ENCODE measurements at places on chromosomes 3 and 15.

DNA sequence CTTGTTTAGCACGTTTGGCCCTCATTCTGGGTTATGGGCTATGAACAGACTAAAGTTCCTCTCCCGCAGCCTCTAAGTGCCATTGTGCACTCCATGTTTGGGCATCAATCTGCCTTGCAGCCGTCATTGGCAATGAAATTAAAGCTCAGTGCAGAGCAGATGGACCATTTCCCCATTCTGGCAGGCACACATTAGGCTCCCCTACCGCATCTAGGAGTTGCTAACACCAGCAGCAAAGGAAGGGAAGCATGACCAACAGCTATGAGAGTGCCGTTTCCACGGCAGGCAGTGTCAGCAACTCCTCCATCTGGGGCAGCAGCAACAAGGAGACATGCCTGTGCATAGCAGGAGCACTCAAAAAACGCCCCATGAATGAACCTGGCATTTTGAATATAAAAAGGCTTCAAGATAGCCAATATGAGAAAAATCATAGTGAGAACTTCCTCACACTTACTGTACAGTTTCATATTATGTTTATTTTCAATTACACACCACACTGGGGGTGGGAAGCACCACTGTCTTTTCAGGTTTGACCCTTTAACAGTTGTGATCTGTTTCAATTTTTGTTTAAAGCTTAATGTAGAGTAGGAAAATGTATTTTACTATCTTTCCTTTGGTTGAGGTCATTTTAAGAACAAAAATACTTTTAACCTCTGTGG lies 218.7 kb downstream of the KCNMB2 start:
- DNase-seq = no peak

DNA sequence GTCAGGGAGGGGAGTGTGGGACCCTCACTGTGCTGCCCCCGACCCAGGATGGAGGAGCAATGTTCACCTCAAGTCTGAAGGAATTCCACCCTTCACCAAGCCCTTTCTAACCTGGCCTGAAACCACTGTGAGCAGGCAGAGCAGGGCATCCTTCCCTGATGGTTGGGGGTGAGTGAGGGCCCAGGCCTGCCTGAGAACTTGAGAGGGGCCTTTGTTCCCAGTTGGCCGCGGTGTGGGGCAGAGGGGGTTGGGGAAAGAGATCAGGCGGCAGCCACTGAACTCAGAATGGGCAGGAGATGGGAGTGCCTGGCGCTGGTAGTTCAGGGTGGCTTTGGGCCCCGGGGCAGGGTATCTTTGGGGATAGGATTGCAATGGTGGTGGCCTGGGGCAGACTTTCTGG lies 103.5 kb upstream of the RPL32 start:
- no peak for DNase-seq

- no peak for DNase-seq
Measured at GRCh38 chr3:58737644-58738043, 71.1 kb upstream of the FAM3D start.

DNA sequence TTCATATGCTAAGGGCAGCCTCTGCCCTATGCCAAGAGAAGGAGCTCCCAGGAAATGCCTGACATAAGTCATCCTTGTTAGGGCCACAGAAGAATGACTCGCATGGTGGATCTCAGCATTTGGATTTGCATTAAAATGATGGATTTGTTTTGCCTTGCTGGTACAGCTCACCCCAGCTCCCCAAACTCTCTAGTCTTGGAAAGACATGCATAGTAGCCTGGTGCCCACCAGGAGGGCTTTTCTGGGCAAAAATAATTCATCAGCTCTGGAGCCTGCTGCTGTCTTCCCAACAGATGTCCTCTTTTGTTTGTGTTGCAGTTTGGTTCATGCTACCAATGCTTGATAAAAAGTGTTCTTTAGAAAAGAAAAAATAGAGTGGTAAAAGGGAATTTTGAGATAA lies 833.0 kb downstream of the AGBL1 start:
- DNase-seq = no peak

DNA sequence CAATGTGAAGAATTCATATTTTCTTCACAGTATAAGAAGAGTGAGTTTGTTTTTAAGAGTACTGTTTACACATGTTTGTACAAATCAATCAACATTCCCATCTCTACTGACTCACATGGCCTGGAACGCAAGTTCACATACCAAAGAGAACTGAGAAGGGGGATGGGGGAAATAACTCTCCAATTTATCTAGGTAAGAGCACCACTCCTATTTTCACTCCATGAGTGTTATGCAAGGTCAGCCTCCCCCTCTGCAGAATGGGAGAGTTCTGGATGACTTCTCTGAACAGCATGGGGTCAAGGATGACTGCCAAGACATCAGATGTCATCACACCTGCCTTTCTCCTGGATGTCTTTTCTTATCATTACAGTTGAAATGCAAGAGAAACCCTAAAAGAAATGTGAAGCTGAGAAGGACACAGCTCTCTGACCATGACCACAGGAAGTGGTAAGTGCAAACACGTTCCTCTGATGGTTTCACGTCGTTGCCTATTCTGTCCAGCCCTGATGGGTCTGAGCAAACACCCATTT lies 95.2 kb downstream of the SEMA6D start:
- DNase-seq = no peak
